ENCODE measurements at places on chromosomes 6 and 20.

DNA sequence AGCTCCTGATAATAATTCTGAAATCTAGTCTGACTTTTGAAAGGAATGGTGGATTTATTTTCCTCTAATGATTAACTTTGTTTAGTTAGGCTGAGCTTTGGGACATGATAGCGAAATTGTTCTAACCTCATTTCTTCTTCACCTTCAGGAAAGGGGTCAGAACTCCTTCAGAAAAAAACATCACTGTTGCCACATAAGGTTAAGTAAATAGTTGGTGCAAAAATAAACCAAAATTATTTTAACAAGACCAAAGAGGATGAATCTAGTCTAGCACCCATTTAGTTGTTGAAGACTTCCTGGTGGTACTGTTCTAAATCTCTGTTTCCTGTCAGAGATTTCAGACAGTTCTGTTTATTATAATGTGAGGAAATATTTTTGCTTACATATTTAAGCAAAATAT lies 379.8 kb downstream of the UTRN start:
- no peak for DNase-seq

DNA sequence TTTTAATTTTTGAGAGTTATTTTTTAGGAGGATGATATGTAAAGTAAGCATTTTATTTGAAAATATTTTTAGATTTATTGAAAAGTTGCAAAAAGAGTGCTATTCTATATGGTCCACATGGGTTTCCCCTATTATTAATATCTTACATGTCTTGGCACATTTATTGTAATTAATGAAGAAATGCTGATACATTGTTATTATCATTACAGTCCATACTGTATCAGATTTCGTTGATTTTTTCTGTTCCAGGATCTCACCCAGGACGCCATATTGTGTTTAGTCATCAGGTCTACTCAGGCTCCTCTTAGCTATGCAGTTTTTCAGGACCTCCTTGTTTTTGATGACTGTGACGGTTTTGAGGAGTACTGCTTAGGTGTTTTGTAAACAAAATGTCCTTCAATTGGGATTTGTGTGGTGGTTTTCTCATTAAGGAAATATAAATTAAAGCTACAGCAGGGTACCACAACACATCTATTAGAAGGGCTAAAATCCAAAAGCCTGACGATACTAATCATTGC lies 281.0 kb downstream of the SAMD5 start:
- DNase-seq, result no peak

DNA sequence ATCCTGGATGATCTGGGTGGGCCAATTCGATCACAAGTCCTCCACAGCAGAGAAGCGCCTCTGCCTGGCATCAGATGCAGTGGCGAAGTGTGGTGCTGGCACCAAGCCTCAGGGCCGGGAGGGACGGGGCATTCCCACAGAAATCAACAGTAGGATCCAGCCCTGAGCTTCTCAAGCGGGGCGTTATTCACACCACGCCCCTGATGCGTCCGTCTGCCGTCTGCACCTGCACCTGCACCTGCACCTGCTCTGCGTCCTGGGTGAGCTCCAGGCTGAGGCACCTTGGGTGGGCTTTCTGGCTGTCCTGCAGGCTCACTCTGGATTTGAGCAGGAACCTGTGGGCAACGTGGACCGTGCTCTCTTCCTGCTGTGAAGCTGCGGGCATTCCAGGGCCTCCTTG lies 13.8 kb upstream of the NTSR1 start:
- DNase-seq, result no peak

DNA sequence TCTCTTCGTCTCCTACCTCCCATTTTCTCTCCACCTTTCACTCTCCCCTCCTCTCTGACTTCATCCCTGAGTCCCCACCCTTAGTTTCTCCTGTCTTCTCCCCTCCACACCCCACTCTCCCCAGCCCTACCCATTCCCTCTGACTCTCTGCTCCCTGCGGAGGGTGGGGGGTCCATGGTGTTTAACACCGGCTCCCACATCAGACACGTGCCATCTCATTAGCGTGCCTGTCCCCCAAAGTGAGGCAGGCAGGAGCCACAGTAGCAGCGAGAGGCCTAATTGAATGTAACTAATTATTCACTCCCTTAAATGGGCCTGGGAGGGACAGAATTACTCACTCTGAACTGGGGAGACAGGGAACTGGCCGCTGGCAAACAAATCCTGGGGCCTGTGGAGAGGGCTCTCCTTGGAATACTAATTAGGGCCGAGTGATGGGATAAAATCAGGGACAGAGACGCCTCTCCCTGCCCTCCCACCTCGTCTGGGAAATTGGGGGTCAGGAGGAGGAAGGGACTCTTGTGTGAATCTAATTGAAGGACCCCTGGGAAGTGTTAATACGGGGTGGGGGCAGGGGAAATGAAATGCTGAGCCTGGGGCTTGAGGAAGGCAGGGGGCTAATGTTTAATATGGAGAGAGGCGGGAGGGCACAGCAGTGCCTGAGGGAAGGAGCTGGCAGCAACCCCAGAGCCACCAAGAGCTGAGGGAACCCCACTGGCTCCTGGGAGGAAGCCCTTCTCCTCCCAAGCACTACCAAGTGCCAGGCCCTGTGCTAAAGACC lies 17.9 kb downstream of the CD40 start:
- no peak for DNase-seq

DNA sequence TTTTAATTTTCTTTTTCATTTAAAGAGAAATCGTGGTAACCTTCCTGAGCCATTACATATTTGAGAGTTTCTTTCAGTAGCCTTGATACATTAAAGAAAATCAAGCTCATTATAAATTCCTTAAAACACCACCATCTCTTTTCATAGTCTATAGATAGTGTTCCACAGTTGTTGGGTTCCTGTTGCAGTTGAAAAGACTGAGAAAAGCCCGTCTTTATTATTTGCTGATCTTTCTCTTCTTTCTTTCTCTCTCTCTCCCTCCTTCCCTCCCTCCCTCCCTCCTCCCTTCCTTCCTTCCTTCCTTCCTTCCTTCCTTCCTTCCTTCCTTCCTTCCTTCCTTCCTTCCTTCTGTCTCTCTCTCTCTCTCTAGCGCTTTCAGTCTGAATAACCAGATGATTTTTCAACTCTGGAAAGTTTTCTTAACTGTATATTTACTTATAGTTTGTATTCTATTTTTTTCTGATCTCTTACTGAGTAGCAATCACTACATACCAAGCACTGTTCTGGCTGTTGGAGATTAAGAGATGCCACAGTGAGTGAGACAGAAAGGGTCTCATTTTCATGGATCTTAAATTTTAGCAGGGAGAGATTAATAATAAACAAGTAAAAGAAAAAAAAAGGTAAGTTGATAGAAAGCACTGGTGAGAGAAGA lies 157.5 kb downstream of the TINAG start:
- DNase-seq, result no peak

DNA sequence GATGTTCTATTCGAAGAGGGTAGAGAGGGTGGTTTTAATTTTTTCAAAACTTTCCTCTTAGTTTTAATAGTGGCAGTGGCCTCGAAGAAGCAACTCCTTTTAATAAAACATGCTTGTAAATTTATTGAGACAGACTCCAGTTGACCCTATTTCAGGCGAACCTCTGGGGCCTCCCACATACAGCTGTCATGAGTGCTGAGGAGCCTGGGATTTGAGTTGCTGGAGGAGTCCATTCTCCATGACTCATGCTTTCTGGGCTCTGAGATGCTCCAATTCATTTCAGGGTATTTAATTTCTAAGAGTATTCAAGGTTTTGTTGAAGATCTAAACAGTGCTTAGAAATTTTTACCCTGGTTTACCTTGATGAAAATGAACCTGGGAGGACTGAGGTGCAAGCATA lies 580.4 kb downstream of the CBLN4 start:
- no peak for DNase-seq

DNA sequence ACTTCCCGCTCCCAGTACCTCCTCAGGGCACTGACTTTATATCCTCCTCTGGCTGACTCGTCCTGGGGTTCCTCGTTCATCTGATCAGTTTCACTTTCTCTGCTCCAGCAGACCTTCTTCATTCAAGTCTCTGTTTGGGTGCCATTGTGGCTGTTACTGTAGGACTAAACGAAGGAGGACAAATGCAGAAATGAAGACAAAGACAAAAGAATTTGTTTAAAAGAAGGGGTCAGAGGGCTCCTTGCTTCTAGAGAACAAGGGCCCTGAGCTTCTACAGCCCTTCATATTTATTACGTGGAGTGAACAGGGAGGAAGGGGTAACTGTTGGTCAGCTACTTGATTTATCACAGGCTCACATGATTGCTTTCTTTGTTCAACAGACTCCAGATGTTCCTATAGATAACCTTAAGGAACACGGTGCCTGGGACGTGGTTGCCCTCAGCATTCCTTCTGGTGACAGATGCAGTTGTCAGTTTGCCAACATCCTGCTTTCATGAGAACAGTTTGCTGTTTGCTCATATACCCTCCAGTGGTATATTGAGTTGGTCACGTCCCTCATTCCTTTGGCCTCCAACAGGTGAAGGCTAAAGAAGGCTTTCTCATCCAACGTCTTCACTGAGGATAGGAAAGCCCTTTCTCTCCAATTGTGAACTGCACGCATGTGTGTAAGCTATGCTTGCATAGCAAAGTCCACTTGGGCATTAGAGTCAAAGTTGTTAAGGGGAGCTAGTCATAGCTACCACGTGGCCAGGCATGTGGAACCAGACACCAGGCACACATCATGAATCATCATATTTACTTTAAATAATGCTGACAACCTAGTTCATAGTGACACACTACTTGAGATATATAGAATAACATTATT lies 69.1 kb upstream of the BTN3A2 start:
- DNase-seq, result no peak

DNA sequence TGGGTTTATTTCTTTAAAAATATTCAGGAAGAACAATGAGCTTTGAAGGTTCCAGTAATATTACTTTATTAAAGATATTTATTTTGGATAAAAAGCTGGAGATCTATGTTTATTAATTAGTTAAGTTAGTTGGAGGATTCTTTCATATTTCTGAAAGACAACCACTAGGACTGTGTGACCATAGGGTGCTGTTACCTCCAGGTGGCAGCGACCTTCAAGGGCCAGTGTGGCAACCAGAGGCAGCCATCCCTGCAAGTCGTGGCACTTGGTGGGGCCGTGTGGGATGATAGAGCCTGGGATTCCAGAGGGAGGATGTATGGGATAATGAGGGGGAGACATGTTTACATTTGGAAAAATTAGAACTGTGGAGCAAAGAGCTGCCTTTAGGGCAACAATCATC lies 95.5 kb upstream of the SCP2D1 start:
- DNase-seq, result no peak

DNA sequence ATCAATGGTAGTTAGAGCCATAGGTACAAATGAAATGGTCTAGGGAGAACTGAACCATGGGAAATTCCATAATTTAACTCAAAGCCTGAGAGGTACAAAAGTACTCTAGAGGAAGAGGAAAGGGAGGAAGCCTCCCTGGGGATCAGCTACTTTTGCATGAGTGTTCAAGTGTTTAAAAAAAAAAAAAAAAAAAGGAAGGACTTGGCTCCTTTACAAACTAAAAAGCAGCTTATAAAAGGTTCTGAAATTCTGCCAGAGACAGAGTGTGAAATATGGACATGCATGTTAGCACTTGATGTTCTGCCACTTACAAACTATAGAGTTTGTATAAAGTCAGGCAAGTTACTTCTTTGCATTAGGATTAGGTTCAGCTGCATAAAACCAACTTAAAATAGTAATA lies 290.0 kb downstream of the TBC1D7 start:
- no peak for DNase-seq

GRCh38 chr6:162917506-162917905 lies 189.7 kb downstream of the PACRG start:
- DNase-seq, result no peak

DNA sequence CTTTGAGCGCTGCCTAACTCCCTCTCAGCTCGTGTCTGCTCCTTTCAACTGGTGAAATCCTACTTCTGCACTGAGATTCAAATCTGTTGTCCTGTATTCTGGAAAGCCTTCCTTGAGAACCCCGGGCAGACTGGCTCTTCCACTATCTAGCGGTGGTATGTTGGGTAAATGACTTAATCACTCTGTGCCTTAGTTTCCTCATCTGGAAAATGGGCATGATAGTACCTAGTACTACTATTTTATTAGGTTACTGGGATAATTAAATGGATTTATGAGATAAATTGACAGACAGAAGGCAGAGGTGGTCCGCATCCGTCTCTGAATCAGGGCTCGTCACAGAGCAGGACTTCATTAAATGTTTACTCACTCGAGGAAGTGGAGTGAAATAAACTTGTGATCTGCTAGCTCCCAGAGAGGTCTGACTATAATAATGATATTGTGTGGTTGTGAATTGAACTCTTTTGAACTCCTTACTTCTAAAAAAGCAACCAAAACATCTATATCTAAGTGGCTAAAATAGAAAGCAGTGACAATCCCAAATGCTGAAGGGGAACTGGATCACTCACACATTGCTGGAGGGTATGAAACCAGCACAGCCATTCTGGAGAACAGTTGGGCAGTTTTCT lies 26.6 kb downstream of the PPP1R16B start:
- no peak for DNase-seq

DNA sequence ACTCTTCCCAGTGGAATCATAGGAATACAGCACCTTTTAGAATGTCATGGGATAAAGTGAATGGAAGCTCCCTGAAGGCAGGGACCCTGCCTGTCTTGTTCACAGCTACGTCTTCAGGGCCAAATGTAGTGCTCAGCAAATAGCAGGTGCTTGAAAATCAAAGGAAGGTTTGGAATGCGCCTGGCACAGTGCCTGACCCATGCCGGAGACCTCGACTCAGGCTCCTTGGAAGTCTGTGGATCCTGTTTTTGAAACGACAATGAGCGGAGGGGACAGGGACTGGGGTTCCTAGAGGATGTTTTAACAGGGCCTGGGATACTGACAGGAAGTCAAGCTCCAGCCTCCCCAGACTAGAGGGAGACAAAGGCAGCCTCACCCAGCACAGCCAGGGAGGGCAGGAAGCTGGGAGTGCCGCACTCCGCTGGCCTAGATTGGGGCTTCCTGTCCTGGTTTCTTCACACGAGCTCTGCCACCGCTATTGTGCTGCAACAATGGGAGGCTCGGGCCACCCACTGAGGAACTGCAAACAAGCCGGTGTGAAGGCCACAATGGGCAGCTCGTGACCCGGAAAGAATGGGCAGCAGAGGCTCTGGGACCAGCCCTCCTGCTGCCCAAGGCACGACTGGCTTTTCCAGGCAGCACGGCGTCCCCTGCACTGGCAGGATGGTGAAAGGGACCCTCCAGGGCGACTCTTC lies 76.7 kb downstream of the PREX1 start:
- no peak for DNase-seq

- DNase-seq, result no peak
Observed at GRCh38 chr6:43781941-43782704, 12.1 kb downstream of the VEGFA start.

GRCh38 chr6:39794231-39794630 lies 2.1 kb downstream of the DAAM2 start:
- DNase-seq, result no peak

DNA sequence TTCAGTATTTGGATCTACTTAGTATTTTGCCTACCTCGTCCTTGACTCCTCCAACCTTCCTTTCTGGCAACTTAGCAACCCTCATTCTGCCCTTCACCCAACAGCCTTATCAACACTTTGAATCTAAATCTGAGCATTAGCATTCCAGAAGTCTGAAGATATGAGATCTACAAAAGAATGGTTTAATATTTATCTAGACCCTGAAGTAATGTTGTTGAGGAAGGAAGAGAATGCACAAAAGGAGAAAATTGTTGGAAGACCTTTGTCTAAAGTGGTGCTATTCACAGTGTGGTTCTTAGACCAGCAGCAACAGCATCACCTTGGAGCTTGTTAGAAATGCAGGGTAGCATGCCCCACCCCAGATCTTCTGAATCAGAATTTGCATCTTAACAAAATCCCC lies 198.2 kb upstream of the PLCB4 start:
- DNase-seq, result no peak

GRCh38 chr6:17622144-17622543 lies 22.0 kb downstream of the FAM8A1 start:
- no peak for DNase-seq

GRCh38 chr6:109527989-109528388 lies 45.0 kb upstream of the ZBTB24 start:
- DNase-seq, result no peak

GRCh38 chr20:420721-421574 lies 12.8 kb downstream of the RBCK1 start:
- DNase-seq, result no peak
